RKO (cell line): ENCODE measurements at places on chromosomes 3 and 15.

DNA sequence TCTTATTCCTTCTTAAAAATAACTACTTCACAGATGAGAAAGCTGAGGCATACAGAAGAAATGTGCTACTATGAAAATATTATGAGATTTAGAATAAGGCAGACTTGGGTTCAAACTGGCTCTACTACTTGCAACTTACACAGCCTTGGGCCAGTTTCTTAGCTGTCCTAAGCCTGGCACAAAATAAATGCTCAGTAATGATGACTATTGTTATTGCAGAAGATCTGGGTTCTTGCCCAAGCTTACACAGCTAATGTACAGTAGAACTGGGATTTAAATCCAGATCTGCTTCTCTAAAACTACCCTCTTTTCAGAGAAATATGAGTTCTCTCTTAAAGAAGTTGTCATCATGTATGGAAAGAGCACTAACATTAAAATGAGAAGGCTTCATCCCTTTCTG, 228.2 kb upstream of the TPRG1 start:
- DNase-seq: no peak

DNA sequence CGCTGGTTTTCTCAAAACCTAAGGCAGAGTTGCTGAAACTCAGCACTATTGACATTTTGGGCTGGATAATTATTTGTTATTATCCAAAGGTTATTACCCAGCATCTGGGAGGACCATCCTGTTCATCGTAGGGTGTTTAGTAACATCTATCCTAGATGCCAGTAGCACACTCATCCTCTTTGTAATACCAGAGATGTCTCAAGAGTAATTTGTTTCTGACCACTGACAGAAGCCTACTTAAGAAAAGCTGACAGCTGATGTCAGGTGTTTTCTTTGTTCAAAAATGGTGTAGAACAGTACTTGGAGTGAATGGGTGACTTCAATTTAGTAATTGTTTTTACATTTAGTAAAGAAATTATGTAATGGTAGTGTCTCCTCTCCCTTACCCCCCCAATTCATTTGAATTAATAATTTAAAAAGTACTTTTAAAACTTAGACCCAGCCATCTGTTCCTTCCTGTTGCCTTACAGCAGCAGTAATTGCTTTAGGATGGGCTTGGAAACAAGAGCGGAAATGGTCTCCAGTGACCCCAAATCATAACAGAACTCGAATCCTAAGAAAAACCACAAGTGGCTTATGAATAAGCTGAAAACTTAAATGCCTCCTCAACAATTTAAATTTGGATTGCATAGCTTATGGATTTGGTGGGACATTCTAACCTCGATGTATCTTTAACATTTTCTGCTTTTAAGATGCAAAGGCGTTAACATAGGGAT, 105.4 kb downstream of the PTPRG start:
- no peak for DNase-seq

- DNase-seq: no peak
Observed at GRCh38 chr15:75966073-75966472, 46.2 kb downstream of the NRG4 start.

DNA sequence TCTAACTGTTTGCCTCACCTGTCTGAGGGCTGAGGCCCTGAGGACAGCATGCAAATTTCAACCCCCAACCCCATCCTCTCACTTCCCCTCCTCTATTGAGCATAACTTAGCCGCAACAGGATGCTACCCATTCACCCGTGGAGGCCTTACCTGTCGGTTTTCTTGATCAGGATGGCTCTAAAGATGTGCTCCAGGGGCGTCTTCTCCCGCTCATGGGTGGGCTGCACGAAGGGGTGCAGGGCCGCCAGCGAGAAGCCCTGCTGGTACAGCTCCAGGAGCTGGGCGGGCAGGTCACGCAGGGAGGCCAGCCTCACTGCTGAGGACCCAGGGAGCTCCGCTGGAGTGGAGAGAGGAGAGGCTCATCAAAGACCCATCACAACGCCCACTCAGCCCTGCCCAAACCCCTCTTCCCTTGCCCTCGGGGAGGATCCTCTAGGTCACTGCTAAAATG, 79.8 kb downstream of the RFTN1 start:
- no peak for DNase-seq

DNA sequence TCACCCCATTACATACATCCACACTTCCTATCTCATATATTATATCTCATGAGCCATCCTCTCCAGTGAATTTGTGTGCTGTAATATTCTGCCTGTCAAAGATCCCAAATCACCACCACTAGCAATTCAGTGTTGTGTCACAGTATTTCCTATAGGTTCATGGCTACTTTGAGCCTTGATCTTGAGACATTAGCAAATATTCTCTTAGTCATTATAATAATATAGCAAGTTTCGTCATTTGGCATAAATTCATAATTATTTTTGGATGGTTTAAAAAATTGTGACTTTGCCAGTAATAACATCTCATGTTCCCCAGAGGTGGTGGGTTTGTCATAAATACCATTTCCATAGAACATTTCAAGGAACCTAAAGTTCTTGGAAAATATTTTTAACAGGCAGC, 47.7 kb downstream of the CMSS1 start:
- DNase-seq: no peak

DNA sequence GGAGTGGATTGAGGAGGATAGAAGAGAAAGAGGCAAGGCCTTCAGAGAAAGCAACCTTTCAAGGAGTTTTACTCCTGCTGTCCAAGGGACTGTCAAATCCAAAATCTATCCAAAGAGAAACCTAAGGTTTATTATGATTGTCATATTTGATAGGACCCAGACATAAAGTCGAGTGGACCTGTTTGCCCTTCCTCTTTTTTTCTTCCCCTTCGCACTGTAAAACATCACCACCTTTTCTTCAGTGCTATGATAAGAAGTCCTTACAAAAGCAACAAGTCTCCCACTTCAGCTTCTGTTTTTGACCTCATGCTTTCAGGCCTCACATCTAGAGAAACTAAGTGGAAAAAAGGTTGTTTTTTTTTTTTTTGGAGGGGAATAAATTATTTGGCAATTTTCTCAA, 73.0 kb downstream of the TRPC1 start:
- DNase-seq: no peak

DNA sequence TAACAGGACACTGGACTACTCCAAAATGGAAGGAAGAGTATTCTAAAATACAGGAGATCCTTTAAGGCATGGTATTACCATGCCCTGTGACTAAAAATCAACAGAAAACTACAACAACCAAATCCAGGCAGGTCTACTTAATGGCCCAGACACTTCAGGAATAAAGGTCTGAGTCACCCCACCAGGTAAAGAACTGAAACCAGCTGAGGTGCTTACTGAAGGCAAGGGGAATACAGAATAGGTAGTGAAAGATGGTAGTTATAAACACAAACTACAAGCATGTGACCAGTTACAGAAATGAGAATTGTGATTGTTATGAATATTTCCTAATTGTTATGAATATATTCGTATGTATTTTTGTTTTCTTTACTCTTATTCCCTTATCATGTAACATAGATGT, 13.4 kb downstream of the IFT57 start:
- no peak for DNase-seq

- DNase-seq: no peak
Observed at GRCh38 chr3:122403489-122403888, 12.4 kb downstream of the WDR5B start.

GRCh38 chr3:61574854-61575253, 13.5 kb downstream of the PTPRG start:
- peak; percentile 52 for DNase-seq

DNA sequence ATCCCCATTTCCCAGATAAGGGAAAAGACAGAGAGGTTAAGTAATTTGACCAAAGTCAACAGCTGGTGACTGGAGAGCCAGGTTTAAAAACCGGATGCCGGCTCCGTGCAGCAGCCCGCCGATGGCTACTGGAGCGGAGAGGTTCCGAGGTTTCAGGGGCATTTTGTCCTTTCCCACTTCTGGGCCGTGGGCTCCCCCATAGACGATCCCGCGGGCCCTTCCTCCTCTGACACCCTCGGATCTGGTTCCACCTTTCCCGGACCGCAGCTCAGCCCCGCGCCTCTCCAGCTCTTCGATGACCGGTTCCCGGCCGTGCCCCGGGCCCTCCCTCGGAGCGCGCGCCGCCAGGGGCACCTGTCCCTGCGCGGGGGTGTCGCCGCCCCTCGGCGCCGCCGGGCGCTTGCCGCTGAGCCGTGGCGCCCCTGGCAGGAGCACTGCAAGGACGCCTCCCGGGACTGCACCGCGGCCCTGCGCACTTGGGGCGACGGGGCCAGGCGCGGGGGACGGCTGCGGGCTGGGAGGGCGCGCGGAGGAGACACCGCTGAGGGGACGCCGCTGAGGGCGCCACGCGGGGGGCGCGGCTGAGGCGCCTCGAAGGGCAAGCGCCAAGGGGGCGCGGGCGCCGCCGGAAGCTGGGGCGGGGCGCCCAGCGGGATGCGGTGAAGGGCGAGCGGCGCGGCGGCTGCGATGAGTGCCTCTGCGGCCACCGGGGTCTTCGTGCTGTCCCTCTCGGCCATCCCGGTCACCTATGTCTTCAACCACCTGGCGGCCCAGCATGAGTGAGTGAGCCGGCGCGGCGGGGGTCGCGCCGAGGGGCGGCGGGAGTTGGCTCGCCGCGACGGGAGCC, at the start of gene TM6SF1:
TSS of gene TM6SF1 (plus strand) at position 652 of the 847 bp plus-strand sequence. CDS start at position 688, 36 bp downstream.
- no peak for DNase-seq

- no peak for DNase-seq
Observed at GRCh38 chr3:191321019-191321767, 8.0 kb upstream of the CCDC50 start.

GRCh38 chr3:152225201-152225600, 43.5 kb upstream of the MBNL1 start:
- no peak for DNase-seq

- DNase-seq: no peak
Observed at GRCh38 chr15:75651810-75652543, 4.3 kb downstream of the SNX33 start.

- DNase-seq: no peak
Observed at GRCh38 chr3:89138048-89138447, 30.6 kb downstream of the EPHA3 start.

DNA sequence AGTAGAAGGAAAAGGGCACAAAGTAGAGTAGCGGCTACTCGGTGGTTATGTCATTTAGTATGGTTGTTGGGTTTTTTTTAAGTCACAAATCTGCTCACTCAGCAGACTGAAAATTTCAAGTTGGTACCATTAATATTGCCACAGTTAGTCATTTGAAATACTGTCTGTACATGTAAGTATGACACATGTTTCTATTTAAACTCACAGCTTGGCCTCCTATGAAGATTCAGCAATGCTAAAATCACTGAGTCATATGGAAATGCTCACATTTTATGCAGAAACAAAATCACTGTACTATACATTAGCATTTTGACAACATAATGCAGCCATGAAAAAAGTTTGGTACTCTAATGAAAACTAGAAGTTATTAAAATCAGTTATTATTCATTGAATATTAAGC, 571.9 kb downstream of the TAFA4 start:
- no peak for DNase-seq

- DNase-seq: no peak
Observed at GRCh38 chr3:66756468-66757036, 241.6 kb upstream of the KBTBD8 start.

GRCh38 chr3:120214176-120214575, 70.8 kb downstream of the GPR156 start:
- DNase-seq: no peak

DNA sequence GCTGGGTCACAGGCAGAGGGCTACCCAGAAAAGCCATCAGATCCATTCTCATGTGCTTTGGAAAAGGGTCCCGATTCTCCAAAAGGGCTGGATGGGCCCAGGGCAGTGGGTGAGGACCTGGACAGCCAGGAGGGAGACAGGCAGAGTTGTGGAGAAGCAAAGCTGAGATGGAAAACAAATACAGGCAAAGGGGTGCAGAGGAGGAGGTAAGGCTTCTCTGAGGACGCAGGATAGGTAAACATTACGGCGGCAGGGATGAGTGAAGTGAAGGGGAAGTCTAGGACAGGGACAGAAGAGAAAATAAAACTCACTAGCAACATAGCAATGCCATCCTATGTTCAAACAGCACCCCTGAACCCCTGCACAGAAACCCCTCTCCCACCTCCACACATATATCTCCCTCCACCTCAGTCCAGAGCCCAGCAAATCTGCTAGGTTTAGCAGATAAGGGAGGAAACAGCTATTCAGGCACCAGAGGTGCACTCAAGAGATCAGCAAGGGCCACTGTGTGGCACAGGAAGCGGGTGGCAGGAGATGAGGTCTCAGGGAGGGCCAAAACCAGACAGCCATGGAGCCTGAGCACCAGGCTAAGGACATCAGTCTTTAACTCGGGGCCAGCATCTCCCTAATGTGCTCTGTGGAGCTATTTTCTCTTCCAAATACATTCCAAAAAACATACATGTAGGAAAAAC, 51.3 kb downstream of the HOMER2 start:
- no peak for DNase-seq

GRCh38 chr3:120177151-120177550, 82.9 kb upstream of the GSK3B start:
- peak; percentile 86 for DNase-seq

DNA sequence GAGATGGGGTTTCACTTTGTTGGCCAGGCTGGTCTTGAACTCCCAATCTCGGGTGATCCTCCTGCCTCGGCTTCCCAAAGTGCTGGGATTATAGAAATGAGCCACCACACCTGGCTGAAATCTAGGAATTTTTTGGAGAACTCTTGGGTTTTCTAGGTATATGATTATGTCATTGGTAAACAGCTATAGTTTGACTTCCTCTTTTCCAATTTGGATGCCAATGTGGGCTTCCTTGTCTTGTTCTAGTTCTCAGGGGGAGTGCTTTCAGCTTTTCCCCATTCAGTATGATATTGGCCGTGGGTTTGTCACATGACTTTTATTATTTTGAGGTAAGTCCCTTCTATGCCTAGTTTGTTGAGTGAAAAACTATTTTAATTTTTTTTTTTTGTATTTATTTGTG, 17.9 kb downstream of the KCNMB3 start:
- no peak for DNase-seq

DNA sequence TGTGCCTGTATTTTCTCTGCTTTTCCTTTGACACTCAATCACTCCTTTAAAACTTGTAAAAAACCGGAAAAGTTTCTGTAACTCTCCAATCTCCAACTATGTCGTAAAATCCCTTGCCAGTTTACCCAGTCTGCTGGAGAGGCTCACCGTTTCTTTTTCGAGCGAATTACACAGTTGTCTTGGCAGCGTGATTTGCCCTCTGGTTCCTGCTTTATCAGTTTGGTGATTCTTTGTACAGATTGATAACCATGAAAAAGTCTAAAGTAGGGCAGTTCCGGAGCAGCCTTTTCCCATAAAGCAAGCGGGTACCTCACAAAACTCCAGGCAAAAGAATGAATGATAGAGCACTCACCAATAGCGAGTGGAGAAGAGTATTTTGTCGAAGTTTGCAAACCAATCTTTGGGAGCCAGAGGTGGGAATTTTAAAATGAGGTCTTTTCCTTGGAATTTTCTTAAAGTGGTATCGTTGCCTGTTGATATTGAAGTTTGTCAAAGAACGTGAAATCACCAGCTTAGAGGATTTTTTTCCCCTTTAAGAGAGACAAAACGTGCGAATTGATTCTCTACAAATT, at the start of gene TTC23:
TSS of gene TTC23 (minus strand) at position 312 of the 572 bp plus-strand sequence. CDS start 20,869 bp downstream, outside the sequence.
- DNase-seq: peak; percentile 96
